SJCRH30 (cell line): ENCODE measurements at places on chromosomes 7 and 10.

GRCh38 chr7:79453558-79454360, at the start of gene MAGI2:
MAGI2 (minus strand) TSS chr7:79453667; CDS start chr7:79453320, 347 bp downstream.
- DNase-seq = peak; percentile 79

DNA sequence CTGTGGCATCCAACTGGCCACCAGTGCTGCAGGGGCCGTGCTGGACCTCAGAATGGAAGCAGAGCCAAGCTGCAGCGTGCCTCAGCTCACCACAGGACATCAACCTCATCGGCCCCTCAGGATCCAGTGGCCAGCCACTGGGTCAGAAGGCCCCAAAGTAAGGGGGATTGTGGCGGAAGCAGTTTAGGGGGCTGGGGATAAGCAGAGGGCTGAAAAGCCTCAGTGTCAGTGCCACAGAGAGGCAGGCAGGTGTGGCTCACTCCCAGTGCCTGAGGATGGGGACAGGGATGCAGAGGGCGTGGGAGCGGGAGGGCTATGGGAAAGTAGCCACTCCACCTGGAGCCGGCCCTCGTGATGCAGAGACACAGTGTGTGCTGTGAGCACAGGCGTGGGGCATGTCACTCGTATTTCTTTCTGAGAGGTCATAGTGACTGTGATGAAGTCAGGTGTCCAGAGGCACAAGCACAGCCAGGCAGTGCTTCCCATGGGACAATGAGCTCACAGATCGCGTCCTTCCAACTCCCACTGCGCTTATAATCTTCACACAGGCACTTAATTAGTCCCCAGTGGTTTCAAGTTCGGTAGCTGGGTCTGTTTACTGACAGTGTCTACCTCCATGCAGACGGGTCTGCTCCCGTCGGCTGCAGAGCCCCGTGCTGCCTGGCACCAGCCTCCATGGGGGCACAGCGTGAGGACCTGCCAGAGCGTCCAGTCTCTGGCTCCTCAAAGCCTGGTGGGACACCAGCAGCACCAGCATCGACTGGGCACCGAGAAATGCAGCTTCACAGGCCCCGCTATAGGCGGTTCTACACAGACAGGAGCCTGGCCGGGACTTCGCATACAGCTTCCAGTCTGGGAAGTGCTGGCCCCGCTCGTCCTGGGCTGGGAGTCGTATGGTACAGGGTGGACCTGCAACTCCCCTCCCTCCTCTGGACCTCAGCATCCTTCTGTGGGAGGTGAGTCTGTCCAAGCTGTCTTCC, 42.9 kb upstream of the CNPY1 start:
- no peak for DNase-seq

DNA sequence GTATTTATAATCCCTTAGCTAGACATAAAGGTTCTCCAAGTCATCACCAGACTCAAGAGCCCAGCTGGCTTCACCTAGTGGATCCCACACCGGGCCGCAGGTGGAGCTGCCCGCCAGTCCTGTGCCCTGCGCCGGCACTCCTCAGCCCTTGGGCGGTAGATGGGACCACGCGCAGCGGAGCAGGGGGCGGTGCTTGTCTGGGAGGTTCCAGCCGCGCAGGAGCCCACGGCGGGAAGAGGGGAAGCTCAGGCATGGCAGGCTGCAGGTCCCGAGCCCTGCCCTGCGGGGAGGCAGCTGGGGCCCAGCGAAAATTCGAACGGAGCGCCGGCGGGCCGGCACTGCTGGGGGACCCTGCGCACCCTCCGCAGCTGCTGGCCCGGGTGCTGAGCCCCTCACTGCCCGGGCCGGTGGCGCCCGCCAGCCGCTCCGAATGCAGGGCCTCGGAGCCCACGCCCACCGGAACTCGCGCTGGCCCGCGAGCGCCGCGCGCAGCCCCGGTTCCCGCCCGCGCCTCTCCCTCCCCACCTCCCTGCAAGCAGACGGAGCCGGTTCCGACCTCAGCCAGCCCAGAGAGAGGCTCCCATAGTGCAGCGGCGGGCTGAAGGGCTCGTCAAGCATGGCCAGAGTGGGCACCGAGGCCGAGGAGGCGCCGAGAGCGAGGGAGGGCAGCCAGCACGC, 675.6 kb downstream of the REEP3 start:
- DNase-seq = no peak

DNA sequence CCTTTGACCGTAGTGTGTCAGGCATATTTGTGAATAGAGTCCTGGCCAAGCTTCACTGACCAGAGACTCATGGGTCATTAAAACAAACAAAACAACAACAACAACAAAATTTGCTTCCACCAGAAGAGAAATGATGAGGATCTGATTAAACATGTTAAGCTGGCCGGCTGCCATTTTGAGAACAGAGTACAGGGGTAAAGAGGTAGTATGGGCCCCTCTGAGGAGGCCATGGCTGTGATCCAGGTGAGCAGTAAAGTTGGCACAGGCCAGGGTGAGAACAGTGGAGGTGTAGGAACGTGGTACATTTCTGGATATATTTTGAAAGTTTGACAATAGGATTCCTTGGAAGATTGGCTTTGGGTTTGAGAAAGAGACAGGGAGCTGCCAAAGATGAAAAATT, 252.5 kb downstream of the TWIST1 start:
- no peak for DNase-seq

DNA sequence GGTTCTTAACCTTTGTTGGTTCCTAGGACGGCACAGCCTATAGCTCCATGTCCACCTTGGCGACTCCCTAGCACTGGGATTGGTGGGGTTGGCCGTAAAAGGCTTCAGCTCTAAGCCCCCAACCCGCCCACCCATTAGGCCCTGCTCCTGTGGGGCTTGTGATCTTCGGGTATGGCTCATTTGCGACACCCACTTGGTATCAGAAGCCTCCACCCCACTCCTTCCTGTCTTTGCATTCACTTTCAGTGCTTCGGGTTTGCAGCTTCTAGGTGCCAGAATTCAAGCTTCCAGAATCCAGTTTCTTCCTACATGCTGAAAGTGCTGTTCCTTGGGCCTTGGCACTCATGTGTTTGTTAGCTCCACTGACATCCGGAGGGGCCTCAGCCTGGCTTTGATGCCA, 39.5 kb downstream of the HABP2 start:
- no peak for DNase-seq

- no peak for DNase-seq
Measured at GRCh38 chr10:84499846-84500245, 171.5 kb downstream of the CCSER2 start.

DNA sequence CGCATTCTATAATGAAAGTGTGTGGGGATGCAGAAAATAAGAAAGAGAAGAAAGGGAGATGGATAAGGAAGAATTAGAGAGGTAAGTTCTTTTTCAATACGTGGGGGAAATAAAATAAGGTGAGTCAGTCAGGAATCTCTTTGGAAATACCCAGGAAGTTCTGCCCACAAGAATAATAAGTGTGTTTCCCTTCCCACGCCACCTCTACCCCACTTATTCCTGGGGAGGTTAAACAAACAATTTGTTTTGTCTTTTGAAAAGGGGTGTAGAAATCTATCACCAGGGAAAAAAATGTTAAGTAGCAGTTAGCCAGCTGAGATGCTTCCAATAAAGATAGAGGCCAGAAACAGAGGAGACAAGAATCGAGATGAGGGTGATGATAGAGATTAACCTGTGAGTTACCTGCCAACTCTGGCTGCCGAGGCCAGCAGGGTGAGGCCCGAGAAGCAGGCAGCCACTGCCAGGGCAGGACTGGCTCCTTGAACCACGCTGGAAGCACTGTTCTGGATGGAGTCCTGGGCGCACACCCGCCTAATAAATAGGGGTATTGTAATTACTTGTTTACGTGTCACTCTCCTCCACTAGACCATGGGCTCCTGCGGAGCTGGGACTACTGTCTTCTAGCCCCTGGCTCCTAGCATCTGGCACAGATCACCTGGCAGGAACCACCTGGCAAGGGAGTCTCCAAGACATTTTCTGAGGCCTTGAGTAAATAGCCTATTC, 191.3 kb downstream of the FGFR2 start:
- DNase-seq = no peak

GRCh38 chr7:140571538-140572122, 69.0 kb downstream of the DENND2A start:
- no peak for DNase-seq

DNA sequence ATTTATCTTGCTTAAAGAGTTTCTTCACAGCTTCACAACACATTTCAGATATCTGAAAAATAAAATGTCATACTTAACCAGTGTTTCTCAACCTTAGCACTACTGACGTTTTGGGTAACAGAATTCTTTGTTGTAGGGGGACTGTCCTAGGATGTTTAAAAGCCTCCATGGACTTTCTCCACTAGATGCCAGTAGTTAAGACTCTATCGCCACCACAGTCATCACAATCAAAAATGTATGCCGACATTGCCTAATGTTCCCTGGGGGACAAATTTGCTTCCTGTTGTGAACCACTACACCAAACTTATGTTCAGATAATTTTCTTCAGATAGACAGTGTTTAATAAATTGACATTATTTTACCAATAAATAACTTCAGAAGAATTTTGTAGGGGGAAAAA, 13.4 kb downstream of the NOC3L start:
- DNase-seq = no peak

GRCh38 chr7:150411606-150412005, 32.5 kb downstream of the ZNF775 start:
- DNase-seq = no peak

- DNase-seq = peak; percentile 92
Measured at GRCh38 chr7:90720984-90721760, 125.1 kb downstream of the CDK14 start.

DNA sequence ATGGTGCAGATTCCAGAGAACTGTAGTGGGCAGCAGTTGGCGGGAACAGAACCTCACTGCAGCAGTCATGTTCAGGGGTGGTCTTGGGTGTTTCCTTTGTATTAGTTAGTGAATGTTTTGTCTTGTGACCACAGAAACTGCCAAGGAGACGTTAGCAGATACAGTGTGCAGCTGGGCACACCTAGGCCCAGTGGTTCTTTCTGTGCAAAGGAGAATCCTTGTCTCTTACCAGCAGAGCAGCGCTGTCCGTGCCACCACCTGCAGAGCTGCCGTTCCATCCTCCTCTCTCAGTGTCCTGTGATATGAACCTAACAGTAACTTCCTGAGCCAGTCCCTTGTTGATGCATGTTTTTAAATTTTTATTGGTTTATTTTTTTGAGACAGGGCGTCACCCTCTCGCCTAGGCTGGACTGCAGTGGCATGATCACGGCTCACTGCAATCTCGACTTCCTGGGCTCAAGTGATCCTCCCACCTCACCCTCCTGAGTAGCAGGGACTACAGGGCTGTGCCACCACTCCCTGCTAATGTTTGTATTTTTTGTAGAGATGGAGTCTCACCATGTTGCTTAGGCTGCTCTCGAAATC, 60.6 kb downstream of the WDR37 start:
- no peak for DNase-seq

DNA sequence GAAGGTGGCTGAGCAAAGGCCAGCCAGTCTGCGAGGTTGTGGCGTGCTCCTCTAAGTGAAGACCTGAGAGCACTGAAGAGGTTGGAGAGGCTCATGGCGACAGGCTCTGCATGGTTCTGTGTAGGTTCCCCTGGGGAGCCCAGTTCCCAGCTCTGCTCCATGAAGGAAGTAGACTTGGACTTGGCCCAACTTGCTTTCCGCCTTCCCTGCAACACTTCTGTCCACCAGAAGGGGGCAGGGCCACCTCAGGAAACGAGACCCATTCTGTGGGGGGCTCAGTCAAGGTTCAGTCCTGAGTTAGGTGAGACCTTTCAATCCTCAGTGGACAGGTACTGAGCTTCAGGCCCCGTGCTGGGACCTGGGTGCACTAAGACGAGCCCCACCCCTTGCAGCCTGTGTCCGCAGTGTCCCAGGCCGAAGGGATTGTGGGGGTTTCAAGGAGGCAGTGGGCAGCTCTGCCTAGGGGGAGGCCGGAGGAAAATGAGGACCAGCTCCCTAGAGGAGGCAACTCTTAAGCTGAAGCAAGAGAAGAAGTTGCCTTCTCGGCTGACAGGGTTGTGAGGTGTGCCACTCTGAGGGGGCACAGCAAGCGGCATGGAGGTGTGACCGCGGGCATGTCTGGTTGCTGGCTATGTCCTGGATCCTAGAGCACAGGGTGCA, 15.0 kb upstream of the PCBD1 start:
- peak; percentile 32 for DNase-seq

DNA sequence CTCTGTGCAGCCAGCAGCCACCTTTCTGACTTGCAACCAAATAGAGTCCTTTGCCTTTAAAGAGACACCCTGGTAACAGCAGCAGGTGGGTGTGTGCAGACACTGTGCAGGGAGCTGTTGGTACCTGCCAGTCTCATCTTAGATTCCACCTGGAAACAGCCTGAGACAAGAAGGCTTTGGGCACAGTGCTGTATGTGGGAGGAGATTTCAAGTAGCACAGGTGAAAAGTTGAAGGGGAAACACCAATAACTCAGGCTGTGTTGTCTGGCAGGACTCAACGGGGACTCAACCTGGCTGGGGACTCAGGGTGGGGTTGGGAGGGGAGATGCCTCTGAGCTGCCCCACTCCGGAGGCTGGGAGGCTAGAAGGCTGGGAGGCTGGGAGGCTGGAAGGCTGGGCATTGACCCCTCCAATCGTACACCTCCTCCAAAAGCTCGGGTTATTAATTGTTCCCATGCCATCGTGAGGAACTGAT, 6.7 kb downstream of the CPXM2 start:
- no peak for DNase-seq

- no peak for DNase-seq
Measured at GRCh38 chr10:60823324-60823723, 45.0 kb downstream of the CDK1 start.

DNA sequence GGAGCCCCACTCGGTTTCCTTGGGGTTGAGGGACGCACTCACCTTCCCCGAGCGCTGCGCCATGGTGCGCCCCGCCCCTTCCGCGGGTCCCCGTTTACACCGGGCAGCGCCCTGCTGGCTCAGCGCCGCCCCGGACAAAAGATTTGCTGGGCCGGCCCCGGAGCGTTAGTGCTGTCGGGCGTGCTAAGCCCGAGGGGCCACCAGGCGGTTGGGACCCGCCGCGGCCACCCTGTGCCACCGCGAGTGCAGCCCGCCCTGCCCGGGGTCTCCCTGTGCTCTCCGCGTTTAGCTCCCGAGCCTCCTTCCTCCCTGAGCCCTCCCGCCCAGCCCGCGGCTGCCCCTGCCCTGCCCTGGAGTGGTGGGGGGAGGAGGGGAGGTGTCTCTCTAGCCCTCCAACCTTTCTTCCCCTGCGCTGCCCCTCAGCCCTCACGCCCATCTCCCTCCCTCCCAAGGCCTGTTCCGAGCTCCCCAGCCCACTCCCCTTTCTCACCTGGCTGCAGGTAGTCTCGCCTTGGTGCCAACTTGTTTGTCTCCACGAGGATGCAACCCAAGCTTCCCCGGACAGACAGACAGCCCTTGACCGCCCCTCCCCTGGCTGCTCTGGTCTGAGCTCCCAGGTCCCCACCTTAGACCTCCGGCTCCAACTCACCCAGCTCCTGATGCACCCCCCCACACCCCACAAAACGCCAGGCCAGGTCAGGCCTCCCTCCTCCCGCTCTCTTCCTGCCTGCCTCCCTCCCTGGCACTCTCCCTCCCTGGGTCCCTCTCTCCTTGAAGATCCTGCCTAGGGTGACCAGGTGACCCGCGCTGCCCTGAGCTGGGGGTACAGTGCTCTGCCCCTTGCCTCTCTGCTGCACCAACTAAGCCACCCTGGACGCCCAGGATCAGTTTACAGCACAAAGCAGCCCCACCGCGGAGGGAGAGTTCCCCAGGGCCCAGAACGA, at the start of gene CRYGN:
CRYGN (minus strand) TSS at position 287 of the 944 bp plus-strand sequence; CDS start at position 63, 224 bp downstream.
- no peak for DNase-seq

GRCh38 chr7:77326131-77326530, 90.0 kb downstream of the GSAP start:
- no peak for DNase-seq
